ENCODE measurements at places on chromosomes 7 and 10.
A peak's percentile ranks its signal among the peaks of the same experiment; 100 is the strongest.

DNA sequence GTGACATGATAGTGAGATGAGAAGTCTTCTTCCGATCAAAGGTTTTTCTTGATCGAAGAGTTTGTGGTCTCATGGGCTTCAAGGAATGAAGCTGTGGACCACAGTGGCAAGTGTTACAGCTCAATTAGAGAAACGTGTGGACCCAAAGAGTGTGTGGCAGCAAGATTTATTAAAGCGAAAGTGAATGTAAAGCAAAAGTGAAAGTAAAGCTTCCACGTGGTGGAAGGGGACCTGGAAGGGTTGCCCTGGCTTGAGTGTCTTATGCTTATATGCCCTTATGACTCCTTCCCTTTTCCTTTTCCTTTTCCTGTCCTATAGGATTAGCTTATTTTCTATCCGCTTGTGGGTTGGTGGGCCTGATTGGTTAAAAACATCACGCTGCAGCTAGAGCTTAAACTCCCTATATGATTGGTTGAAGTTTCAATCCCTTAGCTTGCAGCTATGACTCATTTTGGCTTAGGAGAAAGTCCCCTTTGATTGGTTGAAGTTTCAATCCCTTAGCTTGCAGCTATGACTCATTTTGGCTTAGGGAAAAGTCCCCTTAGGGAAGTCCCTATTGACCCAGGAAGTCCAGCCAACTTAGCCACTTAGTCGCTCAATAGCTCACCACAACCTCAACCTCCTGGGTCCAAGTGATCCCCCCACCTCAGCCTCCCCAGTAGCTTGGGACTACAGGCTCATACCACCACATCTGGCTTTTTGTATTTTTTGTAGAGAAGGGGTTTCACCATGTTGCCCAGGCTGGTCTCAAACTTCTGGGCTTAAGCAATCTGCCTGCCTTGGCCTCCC, 34.7 kb downstream of the MRPS24 start:
- DNase-seq, result peak; percentile 64

- no peak for DNase-seq
Measured at GRCh38 chr7:48471196-48471595, 299.9 kb downstream of the ABCA13 start.

GRCh38 chr10:70784471-70784870, 706 bp downstream of the TBATA start:
- DNase-seq, result peak; percentile 61

DNA sequence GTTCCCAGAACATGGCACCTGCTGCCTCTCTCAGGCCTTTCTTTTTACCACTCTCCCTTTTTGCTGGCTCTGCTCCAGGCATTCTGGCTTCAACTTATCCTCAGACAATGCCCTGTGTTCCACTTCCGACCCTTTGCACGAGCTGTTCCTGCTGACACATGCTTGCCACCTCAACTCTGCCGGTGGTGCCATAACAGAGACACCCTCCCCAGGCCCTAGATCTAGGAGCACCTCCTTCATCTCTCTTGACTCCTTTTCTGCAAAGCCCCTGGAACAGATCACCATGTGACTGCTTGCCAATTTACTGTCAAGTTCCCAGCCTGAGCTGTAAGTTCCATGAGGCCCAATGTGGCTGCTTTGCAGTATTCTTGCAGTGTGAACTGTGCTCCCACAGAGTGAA, 256.0 kb upstream of the MKI67 start:
- no peak for DNase-seq

DNA sequence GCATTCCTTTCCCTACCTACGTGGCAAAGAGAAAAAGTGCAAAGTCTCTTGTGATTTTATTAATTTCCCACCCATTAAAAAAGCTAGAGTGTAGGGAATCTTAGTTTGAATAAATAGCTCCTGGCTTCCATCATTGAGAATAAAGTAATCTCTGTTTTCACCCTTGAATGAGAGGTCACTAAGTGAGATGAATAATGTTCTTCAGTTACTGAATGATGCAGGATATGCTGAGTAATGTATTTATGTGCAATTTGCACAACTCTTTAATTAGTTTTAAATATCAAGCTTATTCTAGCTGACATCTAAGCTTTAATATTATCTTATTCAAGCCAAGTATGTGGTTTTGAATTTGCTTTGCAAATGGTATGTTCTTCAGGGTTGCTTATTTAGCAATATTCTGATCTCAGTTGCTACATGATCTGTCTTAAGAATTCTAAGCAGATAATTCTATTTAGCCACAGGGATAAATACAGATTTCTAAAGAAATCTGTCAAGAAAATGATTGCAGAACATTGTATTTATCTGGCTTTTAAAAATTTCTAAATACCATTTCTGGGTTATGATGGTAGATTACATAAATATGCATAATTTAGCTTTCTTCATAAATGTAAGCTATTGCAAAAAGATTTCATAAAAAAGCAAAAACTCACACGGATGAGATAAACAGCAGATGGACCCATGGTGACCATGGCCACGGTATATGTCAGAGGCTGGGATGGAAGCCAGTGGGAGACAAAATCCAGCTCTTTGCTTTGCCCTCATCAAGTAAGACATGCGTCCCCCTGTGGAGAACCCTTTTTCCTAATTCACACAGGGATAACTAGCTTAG, 141.0 kb downstream of the MACC1 start:
- DNase-seq, result no peak

DNA sequence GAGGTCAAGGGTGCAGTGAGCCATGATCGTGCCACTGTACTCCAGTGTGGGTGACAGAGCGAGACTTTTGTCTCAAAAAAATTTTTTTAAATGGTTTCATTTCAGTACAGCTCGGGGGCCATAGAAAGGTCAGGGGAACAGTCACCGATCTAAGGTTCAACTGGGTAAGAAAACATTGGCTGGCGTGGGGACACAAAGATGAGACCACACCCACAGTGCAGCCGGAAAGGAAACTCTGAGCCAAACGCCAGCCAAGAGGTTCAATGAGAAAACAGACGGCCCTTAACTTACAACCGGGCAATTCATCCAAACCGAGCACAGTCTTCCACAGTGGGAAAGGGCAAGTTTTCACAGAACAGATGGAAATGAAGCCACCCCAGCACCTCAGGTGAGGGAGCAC, 65.1 kb downstream of the SLC37A3 start:
- DNase-seq, result no peak

DNA sequence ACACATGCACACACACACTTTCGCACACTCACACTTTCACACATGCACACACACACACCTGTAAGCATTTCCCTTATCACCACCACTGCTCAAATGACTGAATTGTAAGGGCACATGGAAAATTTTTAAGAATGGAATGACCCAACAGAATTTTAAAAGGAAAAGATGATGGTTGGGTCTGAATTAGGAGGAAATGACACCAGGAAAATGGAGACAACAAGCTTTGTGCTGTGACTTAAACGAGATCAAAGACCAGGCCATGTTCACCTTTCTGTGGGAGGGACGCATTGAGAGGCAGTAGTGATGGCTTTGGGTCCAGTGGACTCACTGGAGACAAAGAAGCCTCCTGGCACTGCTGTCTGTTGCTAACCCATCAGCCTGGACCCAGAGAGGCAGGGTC, 16.7 kb upstream of the C10orf71 start:
- DNase-seq, result no peak

DNA sequence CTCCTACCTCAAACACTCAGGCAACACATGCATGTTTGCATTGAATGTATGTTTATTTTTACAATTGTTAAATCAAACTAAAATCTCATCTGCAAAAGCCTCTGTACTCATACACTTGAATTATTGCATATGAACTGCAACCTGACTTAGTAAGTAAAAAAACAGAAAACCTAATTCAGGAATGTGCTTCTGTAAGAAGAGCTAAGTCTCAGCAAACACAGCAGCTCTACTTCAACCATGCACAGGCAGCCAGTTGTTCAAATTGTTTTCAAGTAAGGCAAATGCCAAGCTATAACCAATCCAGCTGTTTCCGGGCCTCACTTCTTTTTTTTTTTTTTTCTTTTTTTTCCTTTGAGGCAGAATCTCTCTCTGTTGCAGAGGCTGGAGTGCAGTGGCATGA, 93.5 kb upstream of the MALRD1 start:
- no peak for DNase-seq

- peak; percentile 29 for DNase-seq
Measured at GRCh38 chr7:117259615-117260014, 63.2 kb downstream of the WNT2 start.

DNA sequence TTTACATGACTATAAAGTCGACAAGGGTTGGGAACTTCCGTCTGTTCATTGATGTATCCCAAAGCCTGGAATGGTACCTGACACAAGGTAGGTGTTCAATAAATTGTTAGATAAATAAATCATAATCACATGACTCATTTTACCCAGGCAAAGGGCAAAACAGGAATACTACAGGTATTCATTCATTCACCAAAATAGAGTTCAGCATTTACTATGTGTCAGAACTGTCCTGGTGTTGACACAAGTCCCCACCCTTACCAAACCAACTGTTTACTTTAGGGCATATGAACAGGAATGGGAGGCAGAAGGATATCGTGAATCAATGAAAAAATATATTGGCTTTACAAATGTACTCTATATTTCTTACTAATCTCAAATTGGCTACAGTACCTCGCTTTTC, 666 bp upstream of the YAE1 start:
- peak; percentile 71 for DNase-seq

DNA sequence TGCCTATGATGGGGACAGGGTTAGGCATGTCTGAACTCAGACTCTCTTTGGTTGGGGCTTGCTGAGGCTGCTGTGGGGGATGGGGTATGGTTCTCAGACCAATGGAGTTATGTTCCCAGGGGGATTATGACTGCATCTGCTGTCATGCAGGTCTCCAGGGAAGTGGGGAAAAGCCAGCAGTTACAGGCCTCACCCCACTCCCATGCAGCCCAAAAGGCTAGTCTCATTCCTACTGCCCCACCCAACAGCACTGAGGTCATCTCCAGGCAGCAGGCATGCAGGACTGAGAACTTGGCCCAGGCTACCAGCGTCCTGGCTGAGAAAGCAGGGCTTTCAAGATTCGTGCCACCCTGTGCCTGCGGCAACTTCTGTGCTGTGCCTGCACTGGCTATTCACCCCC, 373.3 kb downstream of the HTR7 start:
- peak; percentile 99 for DNase-seq

- no peak for DNase-seq
Measured at GRCh38 chr7:155062411-155062810, 7.7 kb upstream of the HTR5A start.

GRCh38 chr7:44391746-44392617, 66.6 kb upstream of the CAMK2B start:
- no peak for DNase-seq

DNA sequence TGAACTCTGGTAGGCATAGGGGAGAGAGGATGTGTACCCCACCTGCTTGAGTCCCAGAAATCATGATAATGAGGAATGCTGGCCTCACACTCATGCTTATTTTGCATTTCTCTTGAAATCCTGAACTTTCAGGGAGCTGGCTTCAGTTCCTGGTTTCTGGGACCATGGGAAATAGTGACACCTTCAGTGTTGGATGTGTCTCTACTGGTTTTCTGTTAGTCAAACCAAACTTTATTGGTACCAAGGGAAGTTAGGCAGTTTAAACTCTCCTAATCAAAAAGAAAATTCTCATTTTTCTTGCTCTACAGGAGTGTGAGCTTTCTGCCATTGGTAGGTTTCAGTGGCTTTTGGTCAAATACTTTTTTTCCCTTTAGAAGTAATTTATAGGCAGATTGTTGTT, 11.8 kb upstream of the PCGF5 start:
- no peak for DNase-seq

DNA sequence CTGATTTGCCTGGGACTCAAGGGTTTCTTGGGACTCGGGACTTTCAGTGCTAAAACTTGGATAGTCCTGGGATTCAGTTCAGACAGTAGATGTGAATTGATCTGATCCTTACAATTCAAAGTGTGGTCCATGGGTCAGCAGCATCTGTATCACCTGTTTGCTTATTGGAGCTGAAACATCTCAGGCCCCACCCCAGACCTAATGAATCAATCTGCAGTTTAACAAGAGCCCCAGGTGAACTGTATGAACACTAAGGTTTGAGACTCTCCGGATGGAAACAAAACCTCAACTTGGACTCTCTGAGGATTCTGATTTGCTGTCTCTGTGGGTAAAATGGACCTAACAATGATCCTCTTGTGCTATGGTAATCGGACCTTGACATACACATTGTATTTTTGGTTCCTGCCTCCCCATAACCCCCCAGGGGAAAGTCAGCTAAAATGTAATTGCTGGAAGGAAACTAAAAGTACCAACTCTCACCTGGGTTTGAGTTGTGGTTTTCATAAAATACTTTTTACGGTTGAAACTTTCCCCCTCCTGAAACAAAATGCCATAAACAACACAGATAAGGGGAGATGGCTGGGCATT, 11.7 kb downstream of the CYP26A1 start:
- DNase-seq, result no peak

Measured in bronchial epithelial cell (primary cell).